ENCODE measurements at places on chromosomes 7 and 10.

- no peak for DNase-seq
Measured at GRCh38 chr10:30834651-30835050, 197.0 kb downstream of the ZNF438 start.

- no peak for DNase-seq
Measured at GRCh38 chr7:80907141-80907601, 11.7 kb downstream of the SEMA3C start.

DNA sequence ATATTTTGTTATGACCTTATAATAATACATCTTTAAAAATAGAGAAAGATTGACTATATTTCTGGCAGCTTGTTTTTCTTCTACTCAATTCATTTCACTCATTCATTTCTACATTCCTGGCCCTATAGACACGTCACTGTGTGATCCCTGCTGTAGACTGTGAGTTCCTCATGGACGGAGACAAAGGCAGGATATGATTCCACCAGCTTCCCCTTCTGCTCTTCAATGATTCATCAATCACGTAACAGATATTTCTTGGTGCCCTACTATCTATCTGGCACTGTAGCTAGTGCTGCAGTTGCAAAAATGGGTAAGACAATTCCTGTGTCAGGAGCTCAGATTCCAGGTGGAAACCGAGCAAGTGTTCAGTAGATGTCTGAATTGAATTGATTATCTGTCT lies 415.0 kb downstream of the SFMBT2 start:
- DNase-seq, result peak; percentile 7

DNA sequence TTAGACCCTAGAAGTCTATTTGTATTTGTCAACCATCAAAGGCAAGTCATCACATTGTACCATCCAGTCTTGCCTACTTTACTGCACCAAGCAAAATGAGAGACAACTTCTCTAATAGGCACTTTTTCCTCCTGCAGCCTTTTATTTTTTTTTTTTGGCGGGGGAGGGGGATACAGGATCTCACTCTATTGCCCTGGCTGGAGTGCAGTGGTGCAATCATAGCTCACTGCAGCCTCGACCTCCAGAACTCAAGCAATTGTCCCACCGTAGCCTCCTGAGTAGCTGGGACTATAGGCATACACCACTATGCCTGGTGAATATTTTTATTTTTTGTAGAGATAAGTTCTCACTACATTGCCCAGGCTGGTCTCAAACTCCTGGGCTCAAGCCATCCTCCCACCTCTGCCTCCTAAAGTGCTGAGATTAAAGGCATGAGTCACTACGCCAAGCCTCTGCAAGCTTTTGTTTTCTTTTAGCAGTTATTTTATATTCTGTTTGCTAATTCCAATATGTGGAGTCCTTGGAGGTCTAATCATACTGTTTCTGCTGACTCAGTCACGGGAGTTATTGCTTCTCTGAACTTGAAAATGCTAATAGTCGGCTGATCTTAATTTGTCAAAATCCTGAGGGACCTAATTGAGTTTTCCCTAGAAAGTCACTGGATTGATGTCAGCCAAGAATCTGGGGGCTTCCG lies 14.2 kb downstream of the KPNA7 start:
- peak; percentile 74 for DNase-seq

DNA sequence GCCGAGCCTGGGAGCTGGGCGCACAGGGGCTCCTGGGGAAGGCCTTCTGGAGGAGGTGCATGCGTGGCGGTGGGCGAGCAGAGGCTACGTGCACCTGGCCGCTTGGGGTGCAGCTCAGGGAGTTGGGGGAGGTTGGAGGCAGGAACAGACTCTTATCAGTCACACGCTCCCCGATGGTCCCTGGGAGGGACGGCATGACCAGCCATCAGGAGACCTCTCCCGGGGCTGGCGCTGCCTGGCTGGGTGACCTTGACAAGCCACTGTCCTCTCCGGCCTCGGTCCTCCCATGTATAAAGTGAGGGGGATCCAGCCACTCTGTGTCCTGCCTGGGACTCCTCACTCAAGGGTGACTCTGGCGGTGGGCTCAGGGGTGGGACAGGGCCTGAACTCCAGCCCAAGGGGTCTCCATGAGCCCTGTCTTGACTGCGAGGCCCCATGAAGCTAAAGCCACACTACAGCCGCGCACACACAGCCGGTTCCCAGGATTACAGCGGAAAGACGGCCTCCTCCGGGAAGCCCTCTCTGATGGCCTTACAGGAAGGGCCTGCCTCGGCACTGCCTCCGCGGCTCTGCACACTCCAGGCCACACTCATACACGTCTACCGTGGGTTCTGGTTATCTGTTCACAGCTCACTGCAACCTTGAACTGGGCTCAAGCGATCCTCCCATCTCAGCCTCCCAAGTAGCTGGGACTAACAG lies 2.3 kb downstream of the TMEM184A start:
- no peak for DNase-seq

- DNase-seq, result peak; percentile 87
Measured at GRCh38 chr10:61313460-61313859, 139.7 kb downstream of the TMEM26 start.

DNA sequence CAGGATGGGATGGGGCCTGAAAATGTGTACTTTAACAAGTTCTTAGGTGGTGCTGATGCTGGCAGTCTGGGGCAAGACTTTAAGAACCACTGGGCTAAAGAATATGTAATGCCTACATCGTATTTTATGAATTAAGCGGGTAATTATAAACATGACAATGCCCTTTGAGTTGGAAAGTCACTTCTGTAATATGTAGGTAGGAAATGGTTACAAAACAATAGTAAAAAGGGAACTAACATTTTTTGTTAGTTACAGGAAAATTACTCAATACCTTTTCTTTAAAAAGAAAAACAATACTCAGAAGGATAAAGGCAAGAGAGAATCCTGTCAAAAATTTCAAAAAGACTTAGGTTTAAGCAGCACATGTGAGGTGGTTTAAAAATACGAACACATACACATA lies 48.3 kb upstream of the STEAP4 start:
- DNase-seq, result no peak

GRCh38 chr10:13670311-13670710 lies 83.5 kb downstream of the PRPF18 start:
- DNase-seq, result no peak

GRCh38 chr10:121313119-121313875 lies 284.9 kb downstream of the FGFR2 start:
- DNase-seq, result no peak

DNA sequence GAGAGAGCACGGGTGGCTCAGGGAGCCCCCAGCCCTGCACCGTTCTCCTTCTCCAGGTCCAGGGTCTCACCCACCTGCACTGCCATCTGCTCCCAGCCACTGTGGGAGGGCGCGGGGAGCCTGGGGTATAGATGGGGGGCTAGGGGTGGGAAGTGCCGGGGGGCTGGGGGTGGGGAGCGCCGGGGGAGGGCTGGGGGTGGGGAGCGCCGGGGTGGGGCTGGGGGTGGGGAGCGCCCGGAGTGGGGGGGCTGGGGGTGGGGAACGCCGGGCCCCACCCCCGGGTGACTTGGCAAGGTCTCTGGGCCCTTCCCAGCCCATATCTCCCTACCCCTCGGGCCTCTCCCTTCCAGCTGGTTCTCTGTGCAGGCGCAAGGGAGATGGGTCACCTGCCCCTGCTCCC lies at the start of gene GRIFIN:
TSS of gene GRIFIN (minus strand) at position 101 of the 400 bp plus-strand sequence. CDS start at position 86, 15 bp downstream.
- DNase-seq, result no peak

GRCh38 chr7:82528577-82529310 lies 85.2 kb upstream of the CACNA2D1 start:
- DNase-seq, result peak; percentile 82

DNA sequence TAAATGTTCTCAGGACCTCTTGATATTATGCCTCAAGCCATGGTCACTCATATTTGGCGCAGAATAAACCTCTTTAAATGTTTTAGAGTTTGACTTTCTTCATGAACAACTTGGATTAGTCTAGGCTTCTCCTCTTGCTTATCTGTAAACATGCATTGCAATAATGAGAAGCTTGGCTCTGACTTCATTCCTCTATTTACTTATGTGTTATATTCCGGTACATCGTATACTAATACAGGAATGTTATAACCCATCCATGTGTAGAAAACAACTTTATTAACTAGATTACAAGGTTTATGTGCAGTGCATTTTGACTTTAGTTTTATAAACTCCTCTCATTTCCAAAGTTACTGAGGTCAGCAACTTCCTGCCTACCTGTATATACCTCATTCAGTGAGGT lies 944.3 kb upstream of the GHITM start:
- DNase-seq, result no peak

GRCh38 chr7:12769444-12769843 lies 82.0 kb downstream of the ARL4A start:
- no peak for DNase-seq

Data from astrocyte (in vitro differentiated cells and primary cell).